Mesendoderm (in vitro differentiated cells): ENCODE measurements at places on chromosomes 16 and 17.

GRCh38 chr16:5328546-5328945 lies 231.0 kb upstream of the EEF2KMT start:
- DNase-seq = peak; percentile 10

DNA sequence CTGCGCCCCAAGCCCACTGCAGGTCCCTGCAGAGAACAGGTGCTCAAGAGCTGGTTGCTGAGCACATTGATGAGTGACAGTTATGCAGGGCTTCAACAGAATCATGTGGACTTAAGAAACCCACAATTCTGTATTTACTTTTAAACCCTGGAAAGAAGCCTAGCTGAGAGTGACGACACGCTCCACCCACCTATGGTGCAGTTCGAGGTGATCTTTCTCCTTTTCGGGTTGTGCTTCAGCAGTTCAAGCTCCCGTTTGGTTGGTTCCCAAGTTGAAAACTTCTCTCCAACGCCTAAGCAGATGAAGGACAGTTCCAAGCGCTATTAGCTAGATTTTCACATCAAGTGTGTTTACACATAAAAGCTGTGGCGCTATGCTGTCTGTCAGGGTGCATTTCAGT lies 23.9 kb downstream of the USP22 start:
- DNase-seq = no peak

GRCh38 chr16:75821117-75821516 lies 94.8 kb upstream of the CPHXL start:
- DNase-seq = peak; percentile 70

- DNase-seq = peak; percentile 21
Measured at GRCh38 chr16:50323335-50324011, 45.3 kb downstream of the BRD7 start.

- DNase-seq = no peak
Measured at GRCh38 chr16:1134776-1135458, 18.0 kb upstream of the CACNA1H start.

- peak; percentile 42 for DNase-seq
Measured at GRCh38 chr16:585351-585750, 4.5 kb upstream of the RAB40C start.

- DNase-seq = no peak
Measured at GRCh38 chr16:20676268-20676825, 21.1 kb downstream of the ACSM1 start.

DNA sequence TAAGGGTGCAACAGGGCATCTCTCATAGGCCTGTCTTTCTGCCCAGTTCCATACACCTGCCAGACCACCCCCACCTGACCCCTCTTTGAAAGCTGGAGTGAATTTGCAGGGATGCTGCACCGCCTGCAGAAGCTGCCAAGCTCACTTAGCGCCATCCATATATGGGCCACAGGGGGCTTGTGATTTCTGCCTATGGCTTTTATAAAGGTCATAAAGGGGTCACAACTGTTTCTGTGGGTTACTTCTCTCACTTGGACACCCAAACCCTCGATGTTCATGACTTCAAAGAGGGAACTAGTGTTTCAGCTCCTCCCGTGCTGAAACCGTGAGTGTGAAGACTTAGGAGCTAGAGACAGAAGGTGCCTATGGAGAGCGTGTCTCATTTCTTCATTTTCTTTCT lies 23.9 kb upstream of the MEAK7 start:
- DNase-seq = no peak

- no peak for DNase-seq
Measured at GRCh38 chr17:3035256-3035967, 28.0 kb downstream of the OR1D5 start.

- no peak for DNase-seq
Measured at GRCh38 chr17:59851439-59852375, 41.0 kb downstream of the TUBD1 start.

DNA sequence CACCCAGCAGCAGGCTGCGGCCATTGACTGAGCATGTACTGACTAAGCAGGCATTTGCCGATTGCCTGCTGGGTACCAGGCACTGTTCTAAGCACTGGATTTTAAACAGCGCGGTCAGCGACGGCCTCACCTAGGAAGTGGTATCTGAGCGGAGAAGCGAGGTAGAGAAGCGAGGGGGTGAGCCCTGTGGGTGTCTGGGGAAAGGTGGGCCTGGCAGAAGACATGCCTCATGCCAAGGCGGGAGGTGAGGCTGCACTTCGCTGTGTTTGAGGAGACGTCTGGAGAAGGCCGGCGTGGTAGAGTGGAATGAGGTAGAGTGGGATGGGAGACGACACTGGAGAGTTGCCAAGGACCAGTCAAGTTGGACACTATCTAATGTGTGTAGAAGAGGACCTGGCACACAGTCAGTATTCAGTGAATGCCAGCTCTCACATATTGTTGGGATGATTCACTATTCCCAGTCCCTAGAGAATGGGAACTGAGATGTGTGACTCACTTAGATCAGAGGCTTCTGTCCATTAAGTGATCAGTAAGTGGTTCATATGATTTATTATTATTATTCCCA lies 14.4 kb downstream of the SYCE1L start:
- DNase-seq = no peak

GRCh38 chr16:19330841-19331397 lies 45.4 kb downstream of the CLEC19A start:
- DNase-seq = peak; percentile 74

- DNase-seq = no peak
Measured at GRCh38 chr17:74360899-74361229, 804 bp downstream of the BTBD17 start.

- DNase-seq = peak; percentile 45
Measured at GRCh38 chr16:2692948-2693651, 10.8 kb downstream of the KCTD5 start.

- no peak for DNase-seq
Measured at GRCh38 chr17:82225368-82226029, 3.3 kb upstream of the SLC16A3 start.

GRCh38 chr17:50451943-50452629 lies 16.6 kb downstream of the CHAD start:
- no peak for DNase-seq

GRCh38 chr17:76345377-76345974 lies 8.2 kb downstream of the PRPSAP1 start:
- DNase-seq = no peak

DNA sequence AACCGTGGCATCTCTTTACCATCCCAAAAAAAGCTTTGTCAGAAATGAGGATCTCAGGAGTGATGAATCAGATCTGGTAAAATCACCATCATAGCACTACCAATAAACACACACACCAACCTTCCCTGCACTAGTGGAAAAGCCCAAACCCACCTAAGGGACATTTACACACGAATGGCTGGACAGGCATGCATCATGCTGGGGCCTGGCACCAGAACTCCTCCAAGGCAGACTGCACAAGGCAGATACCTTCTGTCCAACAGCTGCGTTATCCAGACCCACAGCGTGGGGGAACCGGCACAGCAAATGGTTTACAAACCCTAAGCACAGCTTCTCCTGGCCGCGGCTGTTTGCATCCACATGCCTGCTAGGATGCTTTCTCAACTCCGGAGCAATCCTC lies 2.8 kb downstream of the ASIC2 start:
- no peak for DNase-seq

- DNase-seq = peak; percentile 61
Measured at GRCh38 chr17:72715906-72716572, 376.4 kb downstream of the SLC39A11 start.

GRCh38 chr17:45145035-45145389 lies 3.3 kb upstream of the HEXIM1 start:
- no peak for DNase-seq

DNA sequence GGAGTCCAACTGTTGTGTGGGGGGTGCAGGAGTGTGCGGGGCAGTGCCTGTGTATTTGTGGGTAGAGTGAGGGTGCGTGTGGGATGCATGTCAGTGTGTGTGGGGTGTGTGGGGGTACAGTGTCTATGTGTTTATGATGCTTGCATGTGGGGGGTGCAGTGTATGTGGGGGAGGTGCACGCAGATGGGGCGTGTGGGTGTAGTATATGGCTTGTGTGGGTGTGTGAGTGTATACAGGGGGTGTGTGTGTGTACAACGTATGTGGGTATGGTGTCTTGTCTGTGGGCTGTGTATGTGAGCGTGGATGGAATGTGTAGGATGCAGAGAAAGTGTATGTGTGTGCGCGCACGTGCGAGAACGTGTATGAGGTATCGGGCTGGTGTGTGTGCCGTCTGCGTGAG lies 160.4 kb downstream of the ZFHX3 start:
- DNase-seq = no peak

DNA sequence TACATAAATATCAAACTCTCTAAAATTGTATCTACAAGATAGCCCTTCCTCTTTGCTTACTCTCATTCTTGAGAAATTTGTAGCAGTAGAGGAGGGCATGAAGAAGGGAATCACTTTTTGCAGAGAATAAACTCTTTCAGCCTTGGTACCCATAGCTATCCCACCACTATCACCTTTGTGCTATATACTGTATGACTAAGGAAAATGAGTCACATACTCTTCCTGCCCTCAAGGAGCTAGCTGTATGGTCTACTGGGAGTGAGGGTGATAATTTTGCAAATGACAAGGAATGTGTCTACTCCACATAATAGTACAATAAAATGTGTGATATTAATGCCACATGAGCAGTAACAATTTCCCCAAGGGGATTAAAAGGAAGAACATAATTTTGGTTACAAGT lies 184.6 kb upstream of the WSB1 start:
- no peak for DNase-seq

- no peak for DNase-seq
Measured at GRCh38 chr16:19094542-19095365, 19.0 kb upstream of the ITPRIPL2 start.

- no peak for DNase-seq
Measured at GRCh38 chr17:39755554-39756379, 18.0 kb downstream of the GRB7 start.

- DNase-seq = no peak
Measured at GRCh38 chr17:2821868-2822267, 25.6 kb downstream of the RAP1GAP2 start.

DNA sequence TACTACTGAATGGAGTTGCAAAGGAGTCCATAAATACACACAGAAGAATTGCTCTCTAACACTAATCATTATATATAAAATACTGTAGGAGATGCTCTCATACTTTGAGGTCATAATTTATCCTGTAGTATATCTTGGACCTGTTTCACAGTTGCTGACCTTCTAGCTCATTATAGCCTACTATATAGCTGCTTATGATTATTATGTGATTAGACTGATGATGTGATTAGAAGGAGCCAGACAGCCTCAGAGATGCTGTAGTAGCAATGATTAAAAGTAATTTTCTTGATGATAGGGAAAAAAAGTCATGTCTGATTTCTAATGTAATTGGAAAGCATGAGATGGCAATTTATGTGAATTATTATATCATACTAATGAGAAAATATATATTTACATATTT lies 455.7 kb downstream of the CNTNAP4 start:
- DNase-seq = no peak

DNA sequence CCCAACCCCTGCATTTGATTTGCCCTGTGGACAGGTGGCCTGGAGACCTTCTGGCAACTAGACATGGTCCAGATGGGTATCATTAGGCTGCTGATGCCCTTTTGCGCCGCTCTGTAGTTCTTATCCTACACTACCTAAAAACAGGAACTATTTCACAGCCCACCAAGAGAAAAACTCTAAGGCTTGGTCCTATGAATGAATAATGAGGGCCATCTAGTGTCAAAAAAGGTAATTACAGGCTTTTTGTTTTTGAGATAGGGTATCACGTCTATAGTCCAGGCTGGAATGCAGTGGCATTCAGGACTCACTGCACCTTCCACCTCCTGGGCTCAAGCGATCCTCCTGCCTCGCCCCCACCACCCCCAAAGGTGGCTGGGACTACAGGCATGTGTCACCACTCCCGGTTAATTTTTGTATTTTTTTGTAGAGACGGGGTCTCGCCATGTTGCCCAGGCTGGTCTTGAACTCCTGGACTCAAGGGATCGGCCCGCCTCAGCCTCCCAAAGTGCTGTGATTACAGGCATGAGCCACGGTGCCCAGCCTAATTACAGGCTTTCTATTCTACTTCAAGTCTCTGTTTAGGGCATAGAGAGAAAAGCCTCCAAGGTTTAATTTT lies 20.9 kb downstream of the COIL start:
- peak; percentile 80 for DNase-seq

- no peak for DNase-seq
Measured at GRCh38 chr17:39351508-39351907, 49.9 kb downstream of the FBXL20 start.

DNA sequence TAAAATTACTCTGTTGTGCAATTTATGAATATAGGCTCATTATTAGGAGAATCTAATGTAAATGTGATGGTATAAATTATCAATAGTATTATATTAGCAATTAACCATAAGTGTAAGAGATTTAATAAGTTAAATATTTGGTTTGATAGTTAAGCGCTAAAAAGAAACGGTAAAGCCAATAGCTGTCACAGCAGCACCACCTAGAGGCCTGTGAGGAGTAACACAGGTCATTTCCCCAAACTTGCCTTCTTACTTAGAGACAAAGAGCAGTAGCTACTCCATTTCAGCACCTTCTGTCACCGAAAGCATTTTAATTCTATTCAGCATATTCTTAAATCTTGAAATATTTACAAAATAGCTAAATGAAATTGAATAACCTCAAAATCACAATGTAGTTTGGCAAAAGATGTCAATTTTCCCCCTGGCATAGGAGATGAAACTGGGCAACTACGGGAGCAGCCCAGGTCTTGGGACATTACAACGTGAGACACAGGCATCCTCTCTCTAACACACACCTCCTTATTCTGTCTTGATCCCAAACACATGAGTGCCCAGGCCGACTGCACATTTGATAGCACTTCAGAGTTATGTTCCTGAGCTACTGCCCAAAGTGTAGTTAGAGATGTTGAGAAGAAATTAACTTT lies 14.3 kb upstream of the DYNLRB2 start:
- DNase-seq = peak; percentile 73

DNA sequence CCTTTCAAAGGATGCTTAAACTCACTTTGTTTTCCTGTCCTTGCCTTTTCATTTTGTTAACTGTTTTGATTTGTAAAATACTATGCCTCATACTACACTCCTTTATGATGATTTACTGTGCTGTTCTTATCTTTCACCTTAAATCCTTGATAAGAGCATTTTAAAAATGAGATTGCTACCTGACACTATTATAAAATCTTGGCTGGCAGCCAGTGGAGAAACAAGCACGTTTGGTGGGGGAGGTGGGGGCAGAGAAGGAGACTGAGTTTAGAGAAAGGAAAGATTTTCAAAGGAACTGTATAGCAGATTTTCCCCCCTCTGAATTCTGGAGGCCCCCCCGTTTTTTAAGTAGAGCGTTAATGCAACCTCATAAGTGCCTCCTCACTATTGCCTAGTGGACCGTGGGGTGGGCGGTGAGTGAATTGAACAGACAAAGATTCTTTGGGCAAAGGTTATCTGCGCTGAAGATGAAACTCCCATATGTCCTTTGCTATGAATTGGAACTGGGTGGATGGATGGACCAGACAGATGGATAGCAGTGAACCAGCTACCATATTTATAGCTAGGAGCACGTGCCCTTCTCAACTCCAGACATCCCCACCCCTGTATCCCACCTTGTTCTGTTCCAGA lies 200.2 kb downstream of the CCDC182 start:
- DNase-seq = no peak

DNA sequence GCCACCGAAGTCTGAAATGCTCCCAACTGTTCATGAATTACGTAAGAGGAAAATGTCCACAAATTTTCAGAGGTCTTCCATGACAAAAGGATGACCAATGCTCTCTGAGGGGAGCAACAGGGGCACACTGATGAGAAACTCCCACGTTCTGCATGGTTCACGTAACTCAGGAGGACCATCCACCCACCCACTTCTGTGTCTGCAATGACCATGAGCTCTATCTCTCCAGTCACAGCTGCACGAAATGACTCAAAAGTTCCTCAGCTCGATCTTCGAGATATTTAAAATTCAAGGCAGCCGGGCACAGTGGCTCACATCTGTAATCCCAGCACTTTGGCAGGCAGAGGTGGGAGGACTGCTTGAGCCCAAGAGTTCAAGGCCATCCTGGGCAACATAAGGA lies 15.8 kb downstream of the WDR45B start:
- no peak for DNase-seq
